ENCODE measurements at places on chromosomes 5 and 9.

GRCh38 chr5:115450741-115451140 lies 93.8 kb downstream of the FEM1C start:
- no peak for DNase-seq

- no peak for DNase-seq
Measured at GRCh38 chr9:124050955-124051354, 39.4 kb downstream of the LHX2 start.

DNA sequence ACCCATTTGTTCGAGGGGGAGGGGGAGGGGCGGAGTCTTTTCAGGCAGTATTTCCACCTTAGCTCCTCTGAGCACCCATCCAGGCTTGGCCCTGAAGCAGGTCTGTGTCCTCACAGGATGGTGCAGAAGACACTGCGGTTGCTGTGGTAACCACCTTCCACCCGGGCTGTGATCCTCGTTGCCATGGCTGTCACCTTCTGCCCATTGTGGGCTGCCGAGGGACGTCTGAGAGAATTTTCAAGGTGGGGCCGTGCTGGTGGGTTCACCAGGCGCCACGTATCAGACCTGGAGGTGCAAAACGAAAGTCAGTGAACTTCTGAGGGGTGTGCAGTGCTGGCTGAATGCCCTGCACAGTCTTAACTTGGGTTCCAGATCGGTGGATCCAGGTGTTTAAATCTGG lies 26.7 kb downstream of the POLR1E start:
- no peak for DNase-seq

GRCh38 chr9:108205276-108205675 lies 650.5 kb downstream of the ACTL7B start:
- DNase-seq: no peak

- no peak for DNase-seq
Measured at GRCh38 chr9:71213633-71214032, 92.2 kb upstream of the TRPM3 start.

- no peak for DNase-seq
Measured at GRCh38 chr9:94081435-94081834, 2.8 kb upstream of the PTPDC1 start.

DNA sequence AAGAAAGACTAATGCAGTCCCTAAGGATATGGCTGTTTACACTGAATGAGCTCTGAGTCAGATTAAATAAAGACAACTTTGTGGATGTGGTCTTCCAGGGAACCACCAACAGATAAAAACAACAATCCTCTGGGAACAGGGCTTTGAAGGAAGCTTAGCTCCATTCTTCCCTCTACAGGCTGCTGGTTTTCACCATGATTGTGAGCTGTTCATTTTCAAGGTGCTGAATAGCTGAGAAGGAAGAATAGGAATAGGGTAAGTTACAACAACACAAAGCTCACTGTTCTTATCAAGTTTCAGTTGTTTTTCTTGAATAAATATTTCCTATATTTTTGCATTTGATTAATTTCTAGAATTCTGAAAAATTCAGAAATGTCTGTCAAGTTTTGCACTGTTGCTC lies 25.9 kb upstream of the PTAR1 start:
- no peak for DNase-seq
